ENCODE measurements at places on chromosomes 1 and 21.

- DNase-seq: no peak
These were observed 126.1 kb upstream of the KLHDC7A start for GRCh38 chr1:18354612-18355011.

- DNase-seq: no peak
These were observed 10.2 kb upstream of the TOMM20 start for GRCh38 chr1:235138821-235139220.

DNA sequence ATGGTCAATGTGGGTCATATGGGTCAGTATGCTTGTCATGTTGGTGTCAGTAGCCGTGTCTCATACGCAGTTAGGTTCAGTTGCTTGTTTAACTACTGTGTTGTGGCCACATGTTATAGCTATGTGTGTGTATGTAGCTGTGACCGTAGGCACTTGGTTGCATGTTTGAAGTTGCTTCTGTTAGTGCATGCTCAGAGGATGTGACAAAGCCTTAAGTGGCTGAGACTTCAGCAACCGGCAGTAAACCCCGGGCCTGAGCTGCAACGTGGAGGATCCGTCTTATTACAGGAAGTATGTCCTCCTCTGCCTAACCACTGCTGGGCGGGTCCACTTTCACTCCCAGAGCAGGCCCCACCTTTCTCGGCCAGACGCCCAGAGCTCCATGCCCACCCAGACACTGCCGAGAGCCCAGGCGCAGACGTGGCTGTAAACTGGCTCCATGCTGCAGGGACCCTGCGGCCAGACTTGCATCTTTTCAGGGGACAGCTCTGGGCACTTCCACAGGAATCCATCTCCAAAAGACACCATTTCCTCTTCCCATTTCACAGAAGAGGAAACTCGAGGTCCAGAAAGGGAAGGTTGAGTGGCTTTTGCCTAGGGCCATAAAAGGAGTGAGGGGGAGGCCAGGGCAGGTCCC, 2.2 kb downstream of the TCEA3 start:
- no peak for DNase-seq

GRCh38 chr1:161740921-161741320, 8.7 kb upstream of the DUSP12 start:
- no peak for DNase-seq

DNA sequence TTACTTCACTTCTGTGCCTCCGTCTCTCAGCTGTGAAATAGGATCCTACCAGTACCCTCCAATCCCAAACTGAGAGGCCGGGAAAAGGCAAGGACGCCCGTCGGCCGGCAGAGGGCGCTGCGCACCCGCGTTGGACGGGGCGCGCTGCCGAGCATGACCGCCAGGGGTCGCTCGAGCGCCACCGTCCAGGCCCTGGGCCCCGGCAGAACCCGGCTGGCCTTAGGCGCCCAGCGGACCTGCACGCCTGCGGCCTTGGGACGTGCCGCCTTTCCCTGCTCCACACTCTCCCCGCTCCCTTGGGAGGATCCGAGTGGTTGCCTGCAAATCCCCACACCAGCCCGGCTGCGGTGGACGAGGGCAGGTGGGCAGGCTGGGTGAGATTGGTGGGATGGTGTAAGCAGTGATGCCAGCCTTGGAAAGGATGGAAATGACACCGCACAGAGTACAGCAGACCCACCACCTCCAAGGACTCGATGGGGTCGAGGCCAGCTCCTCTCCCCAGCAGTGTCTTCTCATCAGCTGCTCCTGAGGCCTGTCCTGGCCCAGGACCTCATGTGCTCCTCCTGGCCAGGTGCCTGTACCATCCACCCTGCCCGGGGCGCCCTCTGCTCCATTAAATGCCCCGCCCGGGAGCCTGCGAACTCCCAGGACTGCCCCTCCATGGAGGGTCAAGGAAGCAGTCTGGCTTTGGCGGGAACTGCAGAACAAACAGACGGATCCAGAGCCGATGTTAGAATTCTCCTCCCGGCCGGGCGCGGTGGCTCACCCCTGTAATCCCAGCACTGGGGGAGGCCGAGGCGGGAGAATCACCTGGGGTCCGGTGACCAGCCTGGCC, 47.4 kb upstream of the LBR start:
- DNase-seq: peak; percentile 20

DNA sequence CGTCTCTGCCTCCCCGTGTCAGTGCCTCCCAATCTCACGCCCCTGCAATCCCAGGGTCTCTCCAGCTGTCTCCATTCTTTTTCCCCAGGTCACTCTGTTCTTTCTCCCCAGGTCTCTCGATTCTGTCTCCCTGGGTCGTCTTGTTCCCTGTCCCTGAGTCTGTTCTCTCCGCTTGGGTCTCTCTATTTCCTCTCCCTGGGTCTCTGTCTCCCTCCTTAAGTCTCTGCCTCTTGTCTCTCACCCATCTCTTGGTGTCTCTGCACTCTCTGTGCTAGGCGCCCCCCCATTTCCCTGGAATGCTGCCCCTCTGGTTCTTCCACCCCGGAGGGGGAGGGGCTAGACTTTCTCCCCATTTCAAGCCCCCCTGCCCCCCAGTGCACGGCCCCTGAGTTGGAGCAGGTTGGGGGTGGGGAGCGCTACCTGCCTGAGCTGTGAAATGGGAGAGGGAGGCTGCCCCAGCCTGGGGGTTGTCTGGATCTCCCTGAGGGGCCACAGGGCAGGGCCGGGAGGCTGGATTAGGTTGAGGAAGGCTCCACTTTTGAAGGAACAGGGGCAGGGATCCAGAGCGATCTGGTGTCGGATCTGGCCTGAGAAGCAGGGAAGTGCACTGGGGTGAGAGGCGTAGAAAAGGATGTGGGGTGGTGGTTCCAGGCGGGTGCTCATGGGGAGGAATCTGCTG, 1.4 kb downstream of the PTPRF start:
- no peak for DNase-seq

- DNase-seq: no peak
These were observed 4.0 kb downstream of the OSCP1 start for GRCh38 chr1:36446271-36446670.

- DNase-seq: no peak
These were observed 24.3 kb upstream of the PLEKHG5 start for GRCh38 chr1:6515771-6516170.

DNA sequence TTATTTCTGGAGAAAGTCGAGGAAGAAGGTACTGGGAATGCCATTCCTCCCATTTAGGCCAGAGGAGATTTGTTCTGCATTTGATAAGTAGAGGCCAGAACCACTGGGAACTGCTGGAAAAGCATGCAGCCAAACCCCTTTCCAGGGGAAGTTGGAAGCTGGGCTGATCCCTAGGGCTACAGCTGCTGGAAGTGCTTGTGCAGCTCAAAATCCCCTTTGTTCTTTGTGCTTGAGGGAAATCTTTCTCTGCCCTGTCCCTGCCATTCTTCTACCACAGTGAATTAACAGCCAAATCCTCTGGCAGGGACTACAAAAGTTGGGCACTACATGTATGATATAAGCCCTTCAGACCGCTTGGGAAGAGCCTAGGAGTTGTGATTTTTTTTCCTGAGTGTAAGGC, 734.1 kb downstream of the LRRIQ3 start:
- DNase-seq: no peak

DNA sequence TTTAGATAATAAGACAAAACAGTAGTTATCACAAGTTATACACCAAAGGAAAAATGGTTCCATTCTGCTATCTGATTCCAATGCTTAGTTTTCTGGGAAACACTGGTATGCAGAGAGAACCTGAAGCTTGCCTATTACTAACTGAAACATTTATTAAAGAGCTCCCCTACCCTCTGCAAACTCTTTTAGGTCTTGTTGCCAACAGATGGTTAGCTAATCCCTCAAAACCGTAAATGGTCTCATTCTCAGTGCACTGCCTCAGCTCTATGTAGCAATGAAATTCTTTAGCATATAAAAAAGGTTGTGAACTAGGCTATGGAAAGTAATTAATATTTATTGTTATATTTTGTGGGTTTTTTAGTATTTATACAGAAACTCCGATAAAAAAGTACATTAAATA, 20.4 kb downstream of the C21orf91 start:
- DNase-seq: no peak
